ENCODE measurements at places on chromosomes 16 and 17. TPM values are rescaled to one million over a fixed set of nuclear protein-coding genes. Genes with fewer than 3 reads are reported as not detected.

The ACSM2B gene
- polyA plus RNA-seq = not detected

The ZG16 gene
- not detected for polyA plus RNA-seq

The SLC12A3 gene
- not detected for polyA plus RNA-seq

The WFIKKN1 gene
- polyA plus RNA-seq = not detected

The CCDC78 gene
- polyA plus RNA-seq = 0.37 TPM
